ENCODE measurements at places on chromosomes 16 and 17. TPM values are rescaled to one million over a fixed set of nuclear protein-coding genes. Genes with fewer than 3 reads are reported as not detected.

NPW gene
- not detected for total RNA-seq

KRT35 gene
- not detected for total RNA-seq

CD300E gene
- not detected for total RNA-seq

PRSS53 gene
- total RNA-seq, result 13.5 TPM

CLEC18A gene
- total RNA-seq, result 7.2 TPM

CIAO3 gene
- 58.2 TPM for total RNA-seq

RARA gene
- total RNA-seq, result 54.5 TPM

AGRP gene
- not detected for total RNA-seq

SEZ6 gene
- total RNA-seq, result not detected

CBFA2T3 gene
- 0.11 TPM for total RNA-seq

TMEM235 gene
- not detected for total RNA-seq

SLC38A8 gene
- not detected for total RNA-seq

MYH1 gene
- total RNA-seq, result not detected

CD79B gene
- 17.2 TPM for total RNA-seq

ATP2C2 gene
- not detected for total RNA-seq

SCNN1G gene
- not detected for total RNA-seq

VAMP2 gene
- total RNA-seq, result 190 TPM

PLLP gene
- total RNA-seq, result 1.6 TPM

CHST4 gene
- total RNA-seq, result not detected

FNDC8 gene
- not detected for total RNA-seq

TAC4 gene
- not detected for total RNA-seq

TUBD1 gene
- 42.4 TPM for total RNA-seq

PRAC1 gene
- not detected for total RNA-seq

KRT40 gene
- total RNA-seq, result not detected

TTLL6 gene
- not detected for total RNA-seq

PRRT2 gene
- total RNA-seq, result 6.3 TPM

IGFBP4 gene
- total RNA-seq, result 5.3 TPM

TP53TG3 gene
- total RNA-seq, result not detected

KRTAP9-8 gene
- total RNA-seq, result not detected

KRT24 gene
- not detected for total RNA-seq

ICAM2 gene
- 150 TPM for total RNA-seq

CDRT15L2 gene
- not detected for total RNA-seq

SNAI3 gene
- total RNA-seq, result 15.7 TPM

TMC8 gene
- 430 TPM for total RNA-seq

FBXO39 gene
- 0.25 TPM for total RNA-seq

GLTPD2 gene
- not detected for total RNA-seq

VTN gene
- not detected for total RNA-seq

ITGB3 gene
- not detected for total RNA-seq

VASN gene
- 0.29 TPM for total RNA-seq

ACSM2A gene
- not detected for total RNA-seq

HBM gene
- not detected for total RNA-seq

TNFSF12 gene
- 45.1 TPM for total RNA-seq

GUCY2D gene
- not detected for total RNA-seq

CFAP97D1 gene
- total RNA-seq, result not detected

ZNF423 gene
- not detected for total RNA-seq

SMIM22 gene
- total RNA-seq, result not detected

CCL18 gene
- not detected for total RNA-seq

SPDYE4 gene
- not detected for total RNA-seq

ZNF385C gene
- 0.36 TPM for total RNA-seq

NPIPB13 gene
- total RNA-seq, result 27.8 TPM

KRT33A gene
- not detected for total RNA-seq

NFATC3 gene
- 127 TPM for total RNA-seq

ZNF200 gene
- total RNA-seq, result 27.7 TPM

KRTAP1-5 gene
- total RNA-seq, result not detected

NPB gene
- 0.79 TPM for total RNA-seq

MMD gene
- 4.2 TPM for total RNA-seq

ZBTB4 gene
- total RNA-seq, result 75.7 TPM
